Karpas-422 (cell line): ENCODE measurements at places on chromosomes 11 and 22. TPM values are rescaled to one million over a fixed set of nuclear protein-coding genes. Genes with fewer than 3 reads are reported as not detected.

Gene TEAD1
- 0.18 TPM in 1 of 2 replicates, not detected in the other for total RNA-seq

Gene ANO3
- not detected in 2 replicates for total RNA-seq

Gene C11orf65
- total RNA-seq, result 2.3 and 7.2 TPM in 2 replicates

Gene SAA2
- total RNA-seq, result not detected in 2 replicates

Gene LBHD1
- total RNA-seq, result 18.4 and 28.8 TPM in 2 replicates

Gene OR6A2
- total RNA-seq, result 0.54 and 2.9 TPM in 2 replicates

Gene CSRP3
- not detected in 2 replicates for total RNA-seq

Gene KDM4E
- not detected in 2 replicates for total RNA-seq

Gene DEFB131B
- not detected in 2 replicates for total RNA-seq

Gene DNAJB7
- total RNA-seq, result not detected in 2 replicates
